ENCODE measurements at places on chromosomes 3 and 15.

- DNase-seq = no peak
These were observed 5.2 kb downstream of the TADA3 start for GRCh38 chr3:9786825-9787669.

GRCh38 chr15:69357773-69358771 is 56.1 kb upstream of the KIF23 start:
- DNase-seq = no peak

DNA sequence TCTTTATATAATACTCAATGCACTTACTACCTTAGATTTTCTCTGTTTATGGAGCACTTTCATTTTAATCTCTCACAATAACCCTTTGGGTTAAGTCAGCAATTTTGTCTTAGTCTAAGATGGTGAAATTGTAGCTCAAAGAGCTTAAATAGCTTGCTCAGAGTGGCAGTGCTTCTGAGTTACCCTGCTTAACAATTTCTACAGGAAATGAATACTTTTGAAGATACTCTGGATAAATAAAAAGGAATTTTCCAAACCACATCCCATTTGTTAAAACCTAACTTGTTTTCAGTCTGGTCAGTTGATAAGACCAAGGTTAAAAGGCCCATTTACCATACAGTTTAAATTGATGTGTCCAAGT is 37.2 kb downstream of the HMG20A start:
- no peak for DNase-seq

GRCh38 chr3:135304378-135304777 is 509.3 kb downstream of the EPHB1 start:
- DNase-seq = no peak

GRCh38 chr3:45143673-45144671 is 2.2 kb downstream of the CDCP1 start:
- no peak for DNase-seq

DNA sequence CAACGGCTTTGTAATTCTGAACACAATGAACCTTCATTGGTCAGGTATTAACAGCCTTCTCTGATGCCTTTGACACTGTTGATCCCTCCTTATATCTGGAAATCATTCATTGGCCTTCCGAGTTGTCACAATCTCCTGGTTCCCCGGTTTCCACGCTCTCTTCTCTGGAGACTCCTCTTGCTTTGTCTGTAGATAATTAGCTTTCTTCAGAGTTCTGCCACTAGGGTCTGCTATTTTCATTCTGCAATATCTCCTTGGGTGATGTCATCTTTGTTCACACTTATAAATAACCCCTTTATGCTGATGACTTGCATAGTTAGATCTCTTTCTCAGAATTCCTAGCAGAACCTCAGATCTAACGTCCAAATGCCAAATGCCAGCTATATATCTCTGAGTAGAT is 583.8 kb upstream of the ZNF717 start:
- no peak for DNase-seq

DNA sequence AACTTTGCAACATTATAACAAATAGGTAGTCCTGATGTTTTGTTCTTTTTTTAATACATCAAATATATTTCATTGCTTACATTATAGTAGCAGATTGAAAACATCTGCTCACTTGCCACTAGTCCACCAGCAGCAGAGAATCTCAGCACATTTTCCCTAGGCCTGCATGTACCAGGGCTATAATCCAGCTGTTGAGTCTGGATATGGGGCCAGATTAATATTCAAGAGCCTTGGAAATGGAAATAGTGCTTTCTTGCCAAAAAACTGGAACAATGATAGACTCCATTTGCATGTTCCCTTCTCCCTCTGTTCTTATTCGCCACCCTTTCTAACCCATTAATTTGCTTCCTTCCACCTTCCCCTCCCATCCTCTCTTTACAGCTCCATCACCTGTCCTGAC is 288.0 kb downstream of the EPHA3 start:
- DNase-seq = no peak

DNA sequence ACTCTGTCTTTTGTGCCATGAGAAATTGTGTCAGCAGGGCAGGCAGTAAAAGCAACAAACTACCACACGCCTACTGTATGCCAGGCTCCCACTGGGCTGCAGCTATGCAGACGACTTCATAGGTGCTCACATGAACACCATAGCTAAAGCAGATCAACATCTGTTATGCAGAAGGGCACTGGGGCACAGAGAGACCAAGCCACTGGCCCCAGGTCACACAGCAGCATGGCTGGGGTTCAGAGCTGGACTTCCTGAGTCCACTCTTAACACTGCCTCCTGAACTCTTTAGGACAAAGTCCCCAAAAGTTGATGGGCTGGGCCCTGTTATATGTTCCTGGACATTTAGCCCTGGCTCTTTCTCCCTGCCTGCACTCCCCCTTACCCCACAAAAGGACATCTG is 12.4 kb downstream of the TPRA1 start:
- DNase-seq = no peak

GRCh38 chr15:74156678-74157411 is 16.7 kb upstream of the ISLR start:
- no peak for DNase-seq

DNA sequence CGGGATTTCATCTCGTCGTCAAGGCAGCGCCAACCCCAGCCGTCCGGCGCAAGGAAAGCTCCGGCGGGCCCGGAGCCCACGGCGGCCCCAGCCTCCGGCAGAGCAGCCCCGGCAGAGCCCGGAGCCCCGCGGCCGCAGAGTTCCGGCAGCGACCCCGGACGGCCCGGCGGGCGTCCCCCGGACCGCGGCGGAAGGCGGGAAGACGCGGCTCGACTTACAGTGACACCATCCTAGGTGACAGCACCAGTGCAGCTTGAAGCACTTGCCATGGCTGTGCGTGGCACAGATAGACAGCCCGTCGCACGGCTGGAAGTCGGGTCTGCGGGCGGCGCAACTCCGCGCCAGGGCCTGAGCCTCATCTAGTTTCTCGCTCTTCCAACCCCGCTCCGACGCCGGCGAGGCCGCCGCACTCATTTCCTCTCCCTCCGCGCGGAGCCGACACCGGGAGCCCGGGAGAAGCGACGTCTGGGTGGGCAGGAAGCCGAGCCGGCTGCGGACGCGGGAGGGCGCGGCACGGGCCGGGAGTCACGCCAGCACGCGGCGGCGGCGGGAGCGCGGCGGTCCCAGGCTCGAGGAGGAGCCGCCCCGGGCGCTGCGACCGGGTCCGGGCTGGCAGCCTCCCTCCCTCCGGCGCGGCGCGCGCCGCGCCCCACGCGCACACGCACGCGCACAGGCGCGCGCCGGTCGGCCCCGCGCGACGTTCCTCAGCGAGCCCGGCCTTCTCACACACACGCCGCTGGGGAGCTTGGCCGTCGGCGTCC is at the start of gene C3orf70:
Gene C3orf70, minus strand, starts transcription at position 651 of the 761 bp plus-strand sequence. Its CDS starts 237 bp downstream, at position 414.
- DNase-seq = no peak

- DNase-seq = no peak
These were observed 381.0 kb upstream of the RGMA start for GRCh38 chr15:93469994-93470393.

DNA sequence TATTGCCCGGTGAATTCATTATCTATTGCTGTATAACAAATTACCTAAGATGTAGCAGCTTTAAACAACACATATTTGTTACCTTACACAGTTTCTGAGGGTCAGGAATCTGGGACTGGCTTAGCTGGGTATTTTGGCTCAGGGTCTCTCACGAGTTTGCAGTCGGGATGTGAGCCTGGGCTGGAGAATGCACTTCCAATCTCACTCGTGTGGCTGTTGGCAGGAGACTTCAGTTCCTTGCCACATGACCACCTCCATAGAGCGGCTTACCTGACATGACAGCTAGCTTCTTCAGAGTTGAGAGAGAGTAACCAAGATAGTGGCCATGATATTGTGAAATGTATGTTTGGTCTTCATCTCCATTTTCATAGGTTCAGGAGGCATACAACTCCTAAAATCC is 18.4 kb upstream of the MITF start:
- DNase-seq = no peak
